ENCODE measurements at places on chromosomes 4 and X.

DNA sequence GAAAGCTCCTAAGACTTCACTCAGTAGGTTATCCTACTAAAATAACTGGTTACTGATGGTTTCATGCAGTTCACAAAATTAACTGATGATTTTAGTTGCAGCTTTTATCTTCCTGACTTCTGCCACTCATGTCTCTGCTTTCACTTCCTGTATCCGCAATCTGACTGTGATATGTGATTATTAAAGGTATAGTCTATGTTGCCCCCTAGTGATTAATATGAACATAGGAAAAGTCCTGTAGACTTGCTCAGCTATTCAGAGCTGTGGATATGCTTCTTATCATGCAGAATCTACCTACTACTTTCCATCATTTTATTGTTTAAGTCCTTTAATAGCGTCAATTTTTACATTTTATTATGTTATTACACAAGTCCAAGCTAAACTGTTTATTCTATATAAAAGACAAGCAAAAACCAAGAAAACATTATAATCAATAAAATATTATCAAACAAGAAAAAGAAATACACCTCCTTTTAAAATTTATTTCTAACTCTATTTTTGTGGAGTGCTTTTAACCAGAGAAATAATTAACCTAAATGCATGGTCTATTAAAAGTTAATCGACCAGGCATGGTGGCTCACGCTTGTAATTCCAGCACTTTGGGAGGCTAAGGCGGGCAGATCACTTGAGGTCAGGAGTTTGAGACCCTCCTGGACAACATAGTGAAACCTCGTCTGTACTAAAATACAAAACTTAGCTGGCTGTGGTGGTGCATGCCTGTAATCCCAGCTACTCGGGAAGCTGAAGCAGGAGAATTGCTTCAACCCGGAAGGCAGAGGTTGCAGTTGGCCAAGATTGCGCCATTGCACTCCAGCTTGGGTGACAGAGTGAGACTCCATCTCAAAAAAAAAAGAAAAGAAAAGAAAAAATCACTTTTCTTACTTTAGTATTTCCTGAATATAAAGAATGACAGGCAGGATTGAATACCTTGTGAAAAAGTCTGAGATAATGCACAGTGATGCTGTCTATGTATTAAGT lies 40.4 kb upstream of the TLR2 start:
- DNase-seq: peak; percentile 55

- DNase-seq: no peak
These were observed 52.7 kb downstream of the ADGRA3 start for GRCh38 chr4:22463179-22463578.

DNA sequence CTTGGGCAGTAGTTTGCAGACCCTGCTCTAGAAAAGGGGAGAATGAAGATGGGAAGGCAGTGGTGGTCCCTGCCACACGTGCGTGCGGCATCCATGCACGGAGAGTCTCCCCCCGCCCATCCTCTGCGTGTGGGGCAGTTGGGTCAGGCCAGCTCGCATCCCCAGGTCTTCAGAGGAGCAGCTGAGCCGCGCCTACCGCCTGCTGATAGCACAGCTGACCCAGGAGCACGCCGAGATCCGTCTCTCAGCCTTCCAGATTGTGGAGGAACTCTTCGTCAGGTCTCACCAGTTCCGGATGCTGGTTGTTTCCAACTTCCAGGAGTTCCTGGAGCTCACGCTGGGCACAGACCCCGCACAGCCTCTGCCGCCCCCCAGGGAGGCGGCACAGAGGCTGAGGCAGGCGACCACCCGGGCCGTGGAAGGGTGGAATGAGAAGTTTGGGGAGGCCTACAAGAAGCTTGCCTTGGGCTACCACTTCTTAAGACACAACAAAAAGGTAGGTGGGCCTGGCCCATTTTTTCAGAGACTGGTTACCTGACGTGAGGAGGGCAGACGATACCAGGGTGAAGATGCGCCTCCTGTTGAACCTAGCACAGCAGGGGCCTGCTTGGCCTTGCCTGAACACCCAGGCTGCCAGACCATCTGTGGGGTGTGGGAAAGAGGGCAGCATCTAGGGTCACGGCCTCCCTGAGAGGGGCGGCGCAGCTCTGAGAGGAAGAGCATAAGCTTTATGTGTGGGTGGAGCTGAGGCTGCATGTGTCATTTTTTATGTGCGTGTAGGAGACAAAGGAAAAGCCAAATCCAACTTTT lies 2.6 kb downstream of the UVSSA start:
- no peak for DNase-seq

- DNase-seq: no peak
These were observed 71.7 kb downstream of the DIPK2B start for GRCh38 chrX:45128896-45129454.

- no peak for DNase-seq
These were observed 88.0 kb downstream of the IRF2 start for GRCh38 chr4:184386271-184386781.

DNA sequence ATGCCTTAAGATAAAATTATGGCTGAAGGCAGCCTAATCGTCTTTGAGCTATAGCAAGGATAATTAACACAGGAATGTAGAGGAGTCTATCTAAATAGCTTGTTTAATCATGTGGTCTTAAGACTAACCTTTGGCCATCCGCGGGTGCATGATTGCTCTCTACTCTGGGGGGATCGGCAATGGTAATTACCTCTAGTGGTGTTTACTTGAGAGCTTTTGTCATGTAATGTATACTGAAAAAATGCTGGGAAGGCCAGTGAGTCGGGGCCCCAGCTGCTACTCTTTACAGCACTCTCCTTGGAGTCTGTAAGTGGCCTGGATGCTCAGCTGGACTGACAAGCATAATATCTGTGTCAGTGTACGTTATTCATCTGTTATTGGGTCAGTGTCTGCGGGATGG lies 65.5 kb upstream of the GNPDA2 start:
- DNase-seq: no peak

- no peak for DNase-seq
These were observed 83.2 kb upstream of the ARHGAP24 start for GRCh38 chr4:85391589-85392410.

DNA sequence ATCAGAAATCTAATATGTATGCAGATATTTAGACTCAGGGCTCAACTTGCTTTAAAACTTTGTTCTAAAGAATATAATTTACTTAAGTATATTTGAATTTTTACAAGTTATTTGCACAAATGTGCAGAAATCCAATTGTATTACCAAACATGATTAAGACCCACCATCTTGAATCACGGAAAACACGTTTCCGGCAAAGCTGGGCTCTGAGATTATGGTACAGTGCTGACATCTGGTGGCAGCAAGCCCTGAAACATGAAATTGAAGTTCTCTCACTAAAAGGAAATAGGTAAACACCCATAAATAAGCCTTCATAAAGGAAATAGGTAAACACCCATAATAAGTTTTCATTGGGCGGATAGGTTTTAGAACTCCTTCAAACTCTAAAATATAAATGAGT lies 98.3 kb upstream of the MAOA start:
- DNase-seq: peak; percentile 41

DNA sequence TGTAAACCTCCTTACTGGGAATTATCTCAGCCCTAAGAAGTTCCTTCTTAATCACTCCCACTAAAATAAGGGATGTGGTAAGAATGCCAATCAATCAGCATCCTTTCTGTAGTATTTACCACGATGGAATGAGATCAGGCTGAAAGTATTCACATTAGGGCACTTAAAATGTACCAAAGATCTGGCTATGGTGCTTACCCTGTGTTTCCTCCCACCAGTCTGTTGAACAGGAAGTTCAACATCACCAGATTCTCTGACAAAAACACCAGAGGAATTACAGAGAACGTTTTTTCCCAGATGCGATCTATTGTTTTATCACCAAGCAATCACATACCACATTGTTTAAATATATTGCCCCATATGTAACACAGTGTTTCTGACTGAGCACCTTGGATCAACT lies 2.1 kb upstream of the CLCN3 start:
- peak; percentile 90 for DNase-seq

DNA sequence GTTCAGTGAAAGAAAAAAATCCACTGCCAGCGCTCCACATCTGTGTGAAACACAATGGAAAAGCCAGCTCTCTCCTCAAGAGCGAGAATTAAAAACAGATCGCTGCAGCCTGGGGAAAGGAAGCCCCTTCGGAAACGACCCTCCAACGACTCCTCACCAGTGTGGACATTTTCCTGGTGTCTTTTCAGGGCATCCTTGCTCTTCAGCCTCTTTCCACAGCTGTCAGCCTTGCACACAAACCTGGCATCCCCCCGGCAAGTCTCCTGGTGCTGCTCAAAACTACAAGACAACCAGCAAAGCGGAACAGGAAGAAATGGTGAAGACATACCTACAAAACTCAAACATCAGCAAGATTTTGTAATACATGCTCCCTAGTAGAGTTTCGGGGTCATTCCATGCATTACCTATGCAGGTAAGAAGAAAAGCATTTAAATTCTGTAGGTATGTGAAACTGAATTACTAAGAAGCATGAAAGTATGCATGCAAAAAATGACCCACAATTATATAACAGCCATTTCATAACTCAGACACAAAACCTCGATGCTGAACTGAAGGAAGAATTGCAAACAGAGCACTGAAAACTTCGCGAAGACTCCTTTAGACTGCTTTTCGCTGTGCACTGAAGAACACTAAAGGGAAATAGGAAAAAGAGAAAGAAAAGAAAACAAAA lies 106.1 kb downstream of the PRDM5 start:
- peak; percentile 20 for DNase-seq

DNA sequence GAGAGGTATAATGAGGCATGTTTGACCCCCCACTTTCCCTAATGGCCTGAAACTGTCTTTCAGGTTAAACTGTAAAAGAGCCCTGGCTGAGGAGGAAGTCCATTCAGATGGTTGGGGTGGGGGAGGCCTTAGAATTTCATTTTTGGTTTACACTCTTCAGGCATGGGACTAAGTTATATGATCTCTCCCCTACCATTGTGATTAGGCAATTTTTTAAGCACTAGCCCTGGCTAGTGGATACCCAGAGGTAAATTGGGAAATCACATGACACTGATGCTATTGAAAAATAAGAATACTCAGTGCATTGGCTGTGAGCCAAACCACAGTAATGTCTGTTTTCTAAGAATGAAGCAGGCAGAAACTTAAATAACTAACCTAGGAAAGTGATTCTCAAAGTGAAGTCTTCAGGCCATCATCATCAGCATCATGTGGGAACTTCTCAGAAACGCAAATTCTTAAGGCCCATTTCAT lies 149.7 kb downstream of the RRAGB start:
- peak; percentile 2 for DNase-seq

DNA sequence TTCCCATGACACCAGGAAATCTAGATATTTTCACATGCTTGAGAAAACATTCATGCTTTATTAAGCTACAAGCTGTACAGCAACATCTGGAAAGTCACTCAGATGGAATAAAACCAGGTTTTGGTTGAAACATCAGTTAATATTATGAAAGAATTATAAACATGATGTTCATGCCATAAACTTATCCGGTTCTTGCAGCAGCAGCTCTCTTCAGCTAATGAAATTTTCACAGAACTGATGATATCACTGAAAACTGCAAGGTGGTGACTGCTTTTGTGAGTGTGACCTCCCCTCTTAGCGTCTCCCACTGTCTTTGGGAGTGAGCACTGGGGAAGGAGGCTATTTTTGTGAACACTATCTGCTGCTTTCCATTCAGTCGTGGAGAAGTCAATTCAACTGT lies 56.9 kb downstream of the ARHGAP10 start:
- DNase-seq: peak; percentile 76

- DNase-seq: no peak
These were observed 50.0 kb upstream of the VMA21 start for GRCh38 chrX:151346931-151347543.

GRCh38 chr4:26717332-26717731 lies 133.4 kb downstream of the TBC1D19 start:
- peak; percentile 81 for DNase-seq

DNA sequence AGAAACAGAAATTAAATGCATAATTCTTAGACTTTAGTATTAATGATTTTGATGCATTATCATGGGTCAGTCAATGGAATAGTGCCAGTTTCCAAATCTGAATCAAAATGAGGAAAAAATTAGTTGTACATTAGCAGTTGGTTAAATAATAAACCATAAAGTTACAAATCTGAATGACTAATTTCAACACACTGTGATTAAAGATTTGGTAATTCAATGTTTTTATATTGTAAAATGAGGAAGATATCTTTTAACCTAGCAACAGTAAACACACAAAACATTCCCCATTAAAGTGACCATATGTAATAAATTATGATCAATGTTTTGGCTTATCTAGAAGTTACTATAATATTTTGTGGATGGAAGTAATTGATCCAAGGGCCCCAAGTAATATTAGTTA lies 1.6 kb downstream of the FBXO8 start:
- DNase-seq: no peak

DNA sequence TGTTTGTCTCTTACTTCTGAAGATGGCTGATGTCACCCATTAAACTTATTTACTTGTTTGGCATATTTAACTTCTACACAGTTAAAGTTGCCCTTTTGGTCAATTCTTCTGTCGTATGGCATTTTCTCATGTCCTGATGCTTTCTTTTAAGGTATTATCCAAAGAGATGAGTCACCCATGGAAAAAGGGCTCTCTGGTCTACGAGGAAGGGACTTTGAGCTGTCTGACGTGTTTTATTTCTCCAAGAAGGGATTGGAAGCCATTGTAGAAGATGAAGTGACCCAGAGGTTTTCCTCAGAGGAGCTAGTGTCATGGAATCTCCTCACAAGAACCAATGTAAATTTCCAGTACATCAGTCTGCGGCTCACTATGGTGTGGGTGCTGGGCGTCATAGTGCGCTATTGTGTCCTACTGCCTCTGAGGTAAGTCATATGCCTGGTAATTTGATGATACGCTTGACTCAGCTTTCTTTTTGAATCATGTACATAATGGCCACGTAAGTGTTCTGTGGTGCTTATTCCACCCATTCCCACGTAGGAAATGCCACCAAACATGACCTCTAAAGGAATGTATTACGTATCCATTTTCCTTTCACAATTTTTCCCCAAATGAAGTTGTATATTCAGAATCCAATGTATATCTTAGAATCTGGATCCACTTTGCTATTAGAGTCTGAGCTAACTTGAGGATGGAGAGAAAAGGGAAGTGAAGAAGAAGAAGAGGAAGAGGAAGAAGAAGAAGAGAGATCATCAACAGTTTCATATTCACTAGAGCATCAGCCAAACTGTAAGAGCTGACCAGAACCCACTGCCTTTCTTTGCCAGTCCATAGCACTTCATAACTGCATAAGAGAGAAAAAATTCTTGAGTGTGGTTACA lies 45.7 kb downstream of the GPAT3 start:
- no peak for DNase-seq

GRCh38 chrX:110003167-110004156 lies 548 bp downstream of the TMEM164 start:
- no peak for DNase-seq

DNA sequence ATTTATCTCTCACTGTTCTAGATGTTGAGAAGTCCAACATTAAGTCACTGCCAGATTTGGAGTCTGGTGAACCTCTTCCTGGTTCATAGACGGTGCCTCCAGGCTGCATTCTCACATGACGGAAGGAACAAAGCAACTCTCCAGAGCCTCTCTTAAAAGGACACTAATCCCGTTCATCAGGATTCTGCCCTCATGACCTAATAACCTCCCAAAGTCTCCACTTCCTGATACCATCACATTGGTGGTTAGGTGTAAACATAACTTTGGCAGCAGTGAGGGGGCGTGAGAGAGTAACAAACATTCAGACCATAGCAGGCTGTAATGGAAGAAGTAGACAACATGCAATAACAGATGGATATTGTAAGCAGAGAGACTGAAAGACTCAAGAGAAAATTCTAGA lies 388.6 kb downstream of the PDHA2 start:
- DNase-seq: no peak

- no peak for DNase-seq
These were observed 110.2 kb upstream of the UGT8 start for GRCh38 chr4:114488301-114488982.

GRCh38 chrX:39244147-39244546 lies 442.9 kb downstream of the MID1IP1 start:
- no peak for DNase-seq

GRCh38 chr4:38310446-38311043 lies 350.3 kb downstream of the PTTG2 start:
- no peak for DNase-seq

Measured in AG10803 (cell line).